PC-3 (cell line): ENCODE measurements at places on chromosomes 1 and 21.

- no peak for DNase-seq
Measured at GRCh38 chr1:31483012-31483946, 70.3 kb downstream of the SERINC2 start.

GRCh38 chr1:39214998-39215873 lies 10.7 kb downstream of the MACF1 start:
- DNase-seq = no peak

DNA sequence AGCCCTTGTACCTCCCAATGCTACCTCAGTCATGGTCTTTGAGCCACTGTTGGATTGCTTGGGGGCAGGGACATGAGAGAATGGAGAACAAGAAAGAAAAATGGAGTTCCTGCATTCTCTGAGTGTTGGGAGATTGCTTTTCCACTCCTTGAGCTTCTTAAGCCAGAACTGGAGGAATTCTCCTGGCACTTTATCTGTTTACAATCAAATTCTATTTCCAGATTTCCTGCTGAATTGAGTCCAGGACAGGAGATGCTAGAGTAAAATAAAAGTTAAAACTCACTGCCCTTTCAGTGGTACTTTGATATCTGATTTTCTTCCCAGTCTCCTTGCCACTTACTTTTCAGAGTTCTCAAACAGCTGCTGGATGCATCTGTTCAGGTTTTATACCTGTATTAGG lies 24.4 kb upstream of the DEPDC1 start:
- DNase-seq = no peak

GRCh38 chr1:30770150-30770549 lies 12.6 kb upstream of the LAPTM5 start:
- no peak for DNase-seq

GRCh38 chr1:34362949-34363348 lies 186.2 kb downstream of the C1orf94 start:
- no peak for DNase-seq

DNA sequence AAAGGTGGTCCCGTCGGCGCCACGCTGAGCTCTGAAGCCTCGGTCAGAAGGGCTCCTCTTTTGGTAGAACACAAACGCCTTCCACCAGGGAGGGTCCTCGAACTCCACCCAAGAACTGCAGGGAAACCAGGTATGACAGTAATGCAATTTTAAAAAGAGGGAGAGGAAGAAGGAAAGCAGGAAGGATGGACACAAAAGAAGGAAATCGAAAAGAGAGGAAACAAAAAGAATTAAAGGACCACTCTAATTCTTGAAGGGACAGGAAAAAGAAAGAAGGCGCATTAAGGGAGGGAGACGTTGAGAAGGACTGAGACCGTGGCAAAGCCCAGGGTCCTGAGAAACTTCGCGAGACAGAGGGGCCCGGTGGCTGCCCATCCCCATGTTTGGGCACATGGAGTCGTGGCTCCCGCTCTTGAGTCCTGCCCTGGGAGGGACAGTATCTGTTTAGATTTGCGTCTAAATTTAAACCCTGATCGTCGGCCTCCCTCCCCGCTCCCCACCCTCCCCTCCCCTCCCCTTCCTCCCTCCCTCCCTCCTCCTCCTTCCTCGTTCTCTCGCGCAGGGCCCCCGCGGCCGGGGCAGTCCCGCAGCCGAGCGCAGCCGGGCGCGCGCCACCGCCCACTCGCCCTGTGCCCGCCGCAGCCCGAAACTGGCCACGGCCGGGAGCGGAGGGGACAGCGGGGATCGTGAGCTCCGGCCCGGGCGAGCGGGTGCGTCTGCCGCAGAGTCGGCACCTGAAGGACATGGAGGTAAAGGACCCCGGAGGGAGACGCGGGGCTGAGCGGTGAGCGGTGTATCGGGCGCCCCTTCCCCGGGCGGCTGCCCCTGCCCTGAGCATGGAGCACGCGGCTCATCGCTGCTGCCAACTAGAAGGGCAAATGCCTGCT lies at the start of gene RCSD1:
RCSD1 (plus strand) TSS at position 552 of the 887 bp plus-strand sequence; CDS start at position 744, 192 bp downstream.
- no peak for DNase-seq

- no peak for DNase-seq
Measured at GRCh38 chr1:172756024-172756423, 97.1 kb downstream of the FASLG start.

DNA sequence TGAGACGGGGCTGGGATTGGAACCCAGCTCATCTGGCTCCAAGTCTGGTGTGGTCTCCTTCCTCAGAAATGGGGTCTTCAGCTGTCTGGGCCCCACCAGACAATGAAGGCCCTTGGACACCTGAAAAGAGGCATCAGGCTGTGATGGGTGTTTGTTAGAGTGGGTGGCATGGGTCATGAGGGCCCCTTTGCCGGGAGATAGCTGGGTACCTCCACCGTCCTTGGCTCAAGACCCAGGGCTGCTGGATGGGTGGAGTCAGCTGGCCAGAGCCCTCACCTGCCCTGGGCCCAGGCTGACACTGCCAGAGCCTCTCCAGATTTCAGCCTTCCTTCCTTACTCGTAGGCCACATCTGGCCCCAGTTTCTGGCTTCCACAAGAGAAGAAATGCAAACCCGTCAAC lies 13.4 kb upstream of the TTC22 start:
- DNase-seq = no peak

DNA sequence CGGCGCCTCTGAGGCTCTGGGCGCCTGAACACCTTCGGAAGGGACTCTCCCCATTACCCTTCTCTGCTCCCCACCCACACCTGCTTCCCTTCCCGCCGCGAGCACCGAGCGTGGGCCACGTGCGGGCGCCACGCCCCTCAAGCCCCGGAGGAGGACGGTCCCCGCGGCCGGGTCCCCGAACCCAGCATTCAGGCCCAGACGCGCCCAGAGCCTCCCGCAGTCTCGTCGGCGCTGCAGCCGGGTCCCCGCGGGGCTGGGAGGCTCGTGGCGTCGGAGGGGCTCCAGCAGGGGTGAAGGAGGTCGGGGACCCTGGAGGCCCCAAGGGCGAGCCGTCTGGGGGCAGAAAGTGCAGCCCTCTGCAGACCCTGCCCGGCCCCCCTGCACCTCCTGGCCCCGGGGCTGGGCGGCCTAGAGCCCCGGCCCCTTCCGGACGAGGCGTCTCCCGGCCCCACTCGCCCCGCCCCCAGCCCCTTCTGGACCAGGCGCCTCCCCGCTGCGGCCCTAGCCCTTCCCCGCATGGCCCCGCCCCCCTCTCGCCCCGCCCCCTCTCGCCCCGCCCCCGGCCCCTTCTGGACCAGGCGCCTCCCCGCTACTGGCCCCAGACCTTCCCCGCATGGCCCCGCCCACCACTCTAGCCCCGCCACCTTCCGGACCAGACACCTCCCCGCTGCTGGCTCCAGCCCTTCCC lies 378 bp upstream of the SMIM1 start:
- DNase-seq = peak; percentile 89

DNA sequence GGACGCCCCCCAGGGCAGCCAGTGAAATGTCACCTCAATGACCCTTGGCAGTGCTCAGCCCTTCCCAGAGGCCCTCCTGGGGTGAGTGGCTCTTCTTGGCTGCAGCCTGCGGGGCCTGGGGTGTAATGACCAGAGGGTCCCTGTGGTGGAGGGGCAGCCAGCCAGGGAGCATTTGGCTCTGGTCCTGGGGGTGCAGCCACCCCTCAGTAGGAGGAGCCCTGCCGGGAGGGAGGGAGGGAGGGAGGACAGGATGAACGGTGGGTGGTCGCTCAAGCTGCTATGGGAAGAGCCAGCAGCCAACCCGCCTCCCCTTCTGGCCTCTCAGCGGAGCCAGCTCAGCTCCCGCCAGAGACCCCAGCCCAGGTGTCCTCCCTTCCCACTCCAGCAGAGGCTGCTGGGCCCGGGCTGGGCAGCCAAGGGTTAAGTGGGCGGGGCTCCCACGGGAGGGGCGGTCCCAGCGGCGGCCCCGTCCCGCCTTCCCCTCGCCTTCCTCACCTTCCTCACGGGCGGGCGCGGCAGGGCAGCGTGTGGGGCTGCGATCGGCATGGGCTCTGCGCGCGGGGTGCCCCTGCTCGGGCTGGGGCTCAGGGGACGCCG lies 9.0 kb upstream of the PLCH2 start:
- DNase-seq = no peak

DNA sequence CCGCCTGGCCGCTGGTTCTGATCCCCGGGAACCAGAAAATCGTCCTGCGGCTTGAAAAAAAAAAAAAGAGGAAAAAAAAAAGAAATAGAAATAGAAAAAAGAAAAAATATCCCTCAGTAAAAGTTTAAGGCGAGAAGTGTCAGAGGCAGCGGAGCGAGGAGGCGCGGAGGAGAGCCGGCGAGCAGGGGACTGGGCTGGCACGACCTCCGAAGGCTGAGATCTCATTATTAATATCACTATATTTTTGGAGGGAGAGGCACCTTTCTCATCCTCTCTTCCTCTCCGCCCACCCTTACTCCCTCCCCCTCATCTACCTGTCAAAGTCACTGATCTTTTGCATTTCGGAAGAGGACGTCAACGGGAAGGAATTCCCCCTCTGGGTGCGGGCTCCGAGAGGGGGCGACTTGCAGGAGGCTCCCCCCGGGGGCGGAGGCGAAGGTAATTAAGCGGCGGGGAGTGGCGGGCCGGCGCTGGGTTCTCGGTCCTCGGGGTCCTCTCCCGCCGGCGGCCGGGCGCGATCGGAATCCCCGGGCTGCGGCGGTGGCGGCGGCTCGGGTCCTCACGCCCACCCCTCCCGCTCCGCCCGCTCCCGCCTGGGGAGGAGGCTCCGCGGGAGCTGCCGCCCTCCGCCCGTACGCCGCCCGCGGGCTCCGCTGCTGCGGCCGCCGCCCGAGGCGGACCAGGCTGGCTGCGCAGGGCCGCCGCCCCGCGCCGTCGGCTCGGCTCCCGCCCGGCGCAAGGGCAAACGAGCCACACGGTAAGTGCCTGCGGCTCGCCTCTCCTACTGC lies at the start of gene NTNG1:
NTNG1 (plus strand) TSS at position 337 of the 788 bp plus-strand sequence.
- DNase-seq = peak; percentile 64

GRCh38 chr1:204207136-204207616 lies 6.6 kb downstream of the GOLT1A start:
- DNase-seq = peak; percentile 81

DNA sequence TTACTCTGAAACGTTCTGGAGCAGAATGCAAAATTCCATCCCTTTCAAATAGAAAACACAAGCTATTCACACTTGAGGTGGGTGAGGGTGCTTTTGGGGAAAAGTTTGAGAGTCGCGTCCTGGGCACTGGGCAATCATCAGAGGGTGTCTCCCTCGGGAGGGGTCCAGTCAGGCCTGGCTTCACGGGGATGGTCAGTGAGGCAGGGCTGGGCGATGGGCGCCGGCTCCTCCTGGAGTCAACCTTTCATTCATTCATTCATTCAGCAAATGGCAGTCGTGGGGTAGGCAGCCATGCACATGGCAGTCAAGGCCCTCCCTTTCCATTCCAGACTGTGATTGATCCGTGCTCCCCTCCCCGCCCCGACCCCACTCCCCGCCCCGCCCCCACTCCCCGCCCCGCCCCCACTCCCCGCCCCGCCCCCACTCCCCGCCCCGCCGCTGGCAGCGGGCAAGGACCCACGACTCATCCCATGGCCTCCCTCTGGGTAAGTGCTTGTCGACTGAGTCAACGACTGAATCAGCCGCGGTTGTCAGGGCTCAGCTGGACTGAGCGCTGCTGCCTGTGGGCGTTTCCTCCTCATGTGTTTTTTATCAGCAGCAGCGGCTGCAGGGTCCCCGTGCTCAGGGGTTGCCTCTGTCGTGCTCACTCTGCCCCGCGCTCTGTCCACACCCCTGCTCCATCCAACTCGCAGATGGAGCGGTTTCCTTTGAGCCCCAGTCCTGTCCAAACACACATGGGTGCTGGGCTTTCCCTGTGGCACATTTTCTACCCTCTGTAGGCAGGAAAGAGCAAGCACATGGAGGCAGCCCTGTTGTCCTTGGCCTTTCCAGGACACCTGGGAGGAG lies 12.5 kb upstream of the SPSB1 start:
- DNase-seq = peak; percentile 91

GRCh38 chr1:178243119-178243518 lies 149.2 kb downstream of the RASAL2 start:
- no peak for DNase-seq

DNA sequence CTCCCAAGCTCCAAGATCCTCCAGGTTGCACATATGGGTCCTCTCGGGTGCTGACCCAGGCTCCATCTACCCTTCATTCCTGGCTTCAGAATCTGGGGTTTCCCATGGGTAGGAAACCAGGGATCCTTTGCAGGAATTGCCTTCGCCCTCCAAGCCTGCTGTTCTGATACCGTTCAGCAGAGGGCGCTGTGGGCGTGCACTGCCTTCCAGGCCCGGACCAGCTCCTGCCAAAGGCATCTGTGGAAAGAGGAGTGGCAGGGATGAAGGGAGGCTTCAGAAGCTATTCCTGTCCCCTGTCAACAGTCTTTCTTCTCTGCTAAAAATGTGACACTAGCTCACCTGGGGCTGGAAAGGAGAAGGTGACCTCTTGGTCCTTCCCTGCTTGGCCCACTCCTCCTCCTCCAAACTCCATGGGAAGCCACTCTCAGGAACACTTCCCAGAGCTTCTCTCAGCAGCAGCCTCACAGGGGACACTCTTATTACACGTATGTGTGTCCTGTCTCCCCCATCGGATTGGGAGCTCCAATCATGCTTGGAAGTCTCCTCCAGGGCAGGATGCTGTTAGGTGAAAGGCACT lies 71.2 kb downstream of the VWA5B1 start:
- peak; percentile 75 for DNase-seq

DNA sequence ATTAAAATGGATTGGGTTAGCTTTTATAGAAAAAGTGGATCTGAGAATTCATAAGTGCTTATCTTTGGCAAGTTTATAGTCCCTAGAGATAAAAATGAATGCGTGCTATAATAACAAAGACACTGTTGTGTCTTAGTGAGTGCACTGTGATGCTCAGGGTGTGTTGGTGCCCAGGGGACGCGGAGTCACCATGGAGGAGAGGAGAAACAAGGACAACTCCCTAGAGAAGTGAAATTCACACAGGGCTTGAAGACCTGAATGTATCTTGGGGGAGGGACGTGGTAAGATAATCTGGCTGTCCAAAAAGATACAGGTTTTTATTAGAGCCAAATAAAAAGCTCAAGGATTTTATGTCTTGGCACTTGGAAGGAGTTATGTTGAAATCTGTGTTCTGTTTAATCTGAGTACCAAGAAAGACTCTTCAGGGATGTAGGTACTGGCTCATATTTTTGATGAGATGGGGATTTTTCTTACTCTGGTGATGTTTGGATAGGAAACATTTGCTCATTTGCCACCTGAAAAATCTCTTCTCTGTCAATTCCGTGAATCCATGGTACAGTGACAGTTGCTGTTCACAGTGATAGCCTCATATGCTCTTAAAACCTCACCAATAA lies 9.6 kb downstream of the SMYD2 start:
- DNase-seq = no peak

DNA sequence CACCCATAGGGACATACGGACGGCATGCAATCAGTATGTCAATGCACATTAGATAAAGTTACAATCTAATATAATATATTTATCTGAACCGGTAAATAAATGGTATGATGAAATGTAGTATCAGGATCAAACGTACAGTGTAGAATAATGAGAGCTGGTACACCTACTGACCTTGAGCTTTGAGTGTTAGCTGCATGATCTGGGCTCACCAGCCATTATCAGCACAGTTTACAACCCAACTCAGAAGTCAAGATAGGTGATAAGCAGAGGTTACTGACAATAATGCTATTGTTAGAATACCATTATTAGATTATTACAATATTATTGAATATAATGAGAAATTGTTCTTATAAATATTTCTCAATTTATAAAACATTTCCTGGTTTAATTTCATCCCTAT lies 103.0 kb upstream of the ESRRG start:
- DNase-seq = no peak

- peak; percentile 28 for DNase-seq
Measured at GRCh38 chr1:53135735-53136114, 6.7 kb downstream of the SLC1A7 start.
